ENCODE measurements at places on chromosomes 11 and 22.

GRCh38 chr11:10480026-10480425 is 25.0 kb downstream of the AMPD3 start:
- no peak for DNase-seq

DNA sequence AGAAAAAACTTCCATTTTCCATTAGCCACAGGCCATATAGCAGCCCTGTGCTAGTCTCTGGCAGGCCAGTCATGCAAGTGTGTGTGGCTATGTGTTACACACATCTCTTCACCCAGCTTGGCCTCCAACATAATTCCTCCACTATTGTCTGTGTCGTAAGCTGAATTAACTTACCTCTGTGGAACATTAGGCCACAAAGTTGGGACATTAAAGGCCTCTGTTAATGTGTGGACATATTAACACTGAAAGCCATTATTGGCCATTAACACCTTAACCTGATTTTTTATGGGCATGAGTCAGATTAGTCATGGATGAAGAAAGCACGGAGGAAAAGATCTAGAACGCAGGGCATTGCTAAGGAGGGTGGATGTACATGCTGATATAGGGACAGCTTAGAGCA is 100.1 kb downstream of the DBX1 start:
- DNase-seq: no peak

GRCh38 chr22:27596133-27596870 is 205.3 kb downstream of the MN1 start:
- no peak for DNase-seq

GRCh38 chr11:59218319-59218718 is 5.6 kb upstream of the MPEG1 start:
- no peak for DNase-seq

DNA sequence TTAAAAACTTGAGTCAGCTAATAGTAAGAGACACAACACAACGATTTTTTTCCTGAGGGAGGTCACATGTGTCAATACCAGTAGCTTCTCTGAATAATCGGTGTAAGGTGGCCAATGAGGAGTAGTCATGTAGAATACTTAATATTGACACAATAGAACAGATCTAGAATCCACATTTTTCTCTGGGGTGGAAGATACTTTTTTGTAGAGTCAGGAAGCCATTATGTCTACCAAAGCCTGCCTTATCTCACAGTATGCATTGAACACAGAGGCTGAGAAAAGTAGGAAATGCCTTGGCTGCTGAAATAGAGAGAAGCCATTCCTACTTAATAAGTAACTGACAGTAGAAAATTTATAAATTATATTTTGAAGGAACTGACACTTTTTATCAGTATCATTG is 725.0 kb downstream of the METTL15 start:
- no peak for DNase-seq

DNA sequence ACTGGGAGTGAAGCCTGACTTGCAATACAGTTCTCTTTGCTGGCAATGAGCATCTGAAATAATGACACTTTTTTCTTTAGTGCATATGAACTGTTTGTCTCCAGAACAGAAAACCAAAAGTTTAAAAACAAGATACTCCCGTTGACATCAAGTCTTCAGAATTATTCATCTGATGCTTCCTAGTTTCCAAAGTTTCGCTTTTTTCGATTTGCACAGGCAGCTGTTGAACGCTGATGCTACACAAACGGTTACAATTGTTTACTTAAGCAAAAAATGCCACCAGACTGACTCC is 612 bp upstream of the BIRC2 start:
- no peak for DNase-seq

- DNase-seq: no peak
Measured at GRCh38 chr11:2791521-2792380, 92.0 kb upstream of the KCNQ1OT1 start.
